ENCODE measurements at places on chromosomes 2 and 18.
A peak's percentile ranks its signal among the peaks of the same experiment; 100 is the strongest.

GRCh38 chr2:55235724-55236538, 3.4 kb downstream of the RPS27A start:
- no peak for DNase-seq

GRCh38 chr2:150672311-150672710, 184.8 kb upstream of the RND3 start:
- no peak for DNase-seq

- peak; percentile 80 for DNase-seq
Measured at GRCh38 chr2:10405448-10405847, 42.7 kb downstream of the ODC1 start.

- no peak for DNase-seq
Measured at GRCh38 chr2:19744456-19745199, 157.2 kb downstream of the TTC32 start.

DNA sequence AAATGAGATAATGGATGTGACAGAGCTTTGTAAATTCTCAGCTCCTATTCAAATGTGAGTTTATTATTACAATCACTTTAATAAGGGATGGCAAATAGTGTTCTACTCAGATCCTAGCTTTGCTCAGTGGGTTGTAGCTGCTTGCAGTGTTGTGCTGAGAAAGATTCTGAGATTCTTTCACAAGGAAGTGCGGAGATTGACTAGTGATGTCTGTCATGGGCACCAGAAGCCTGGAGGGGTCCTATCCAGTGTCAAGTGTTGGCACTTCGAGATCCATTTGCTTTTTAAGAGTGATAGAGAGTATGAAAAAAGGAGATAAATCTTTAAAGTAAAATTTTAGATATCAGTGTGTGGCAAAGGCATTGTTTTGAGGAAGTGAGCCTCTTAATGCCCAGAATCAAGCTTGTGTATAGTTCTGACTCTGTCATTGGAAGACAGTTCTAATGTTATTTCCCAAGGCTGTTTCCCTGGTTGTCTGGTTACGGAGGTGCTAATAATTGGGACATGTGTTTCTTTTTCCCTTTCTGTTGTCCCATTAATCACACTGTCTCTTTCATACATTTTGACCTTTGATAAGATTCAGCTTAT, 181.7 kb upstream of the SPRED2 start:
- no peak for DNase-seq

- peak; percentile 61 for DNase-seq
Measured at GRCh38 chr2:218569038-218569431, 396 bp downstream of the CNOT9 start.

DNA sequence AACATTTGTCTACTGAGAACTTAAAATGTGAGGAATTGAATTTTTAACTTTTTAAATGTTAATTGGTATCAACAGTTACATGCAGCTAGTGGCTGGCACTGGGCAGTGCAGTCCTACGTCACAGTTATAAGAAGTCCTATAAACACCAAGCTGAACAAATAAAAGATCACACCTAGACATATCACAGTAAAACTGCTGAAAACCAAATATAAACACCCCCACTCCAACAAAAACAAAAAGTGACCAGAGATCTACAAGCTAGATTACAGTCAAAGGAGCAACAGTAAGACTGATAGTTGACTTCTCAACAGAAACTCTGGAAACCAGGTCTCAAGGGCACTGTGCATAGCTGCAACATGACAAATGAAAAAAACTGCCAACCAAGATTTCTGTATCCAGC, 19.4 kb downstream of the TLK1 start:
- no peak for DNase-seq

GRCh38 chr2:214311931-214312749, 98.7 kb upstream of the VWC2L start:
- no peak for DNase-seq

GRCh38 chr2:6832596-6833299, 33.0 kb downstream of the CMPK2 start:
- no peak for DNase-seq

DNA sequence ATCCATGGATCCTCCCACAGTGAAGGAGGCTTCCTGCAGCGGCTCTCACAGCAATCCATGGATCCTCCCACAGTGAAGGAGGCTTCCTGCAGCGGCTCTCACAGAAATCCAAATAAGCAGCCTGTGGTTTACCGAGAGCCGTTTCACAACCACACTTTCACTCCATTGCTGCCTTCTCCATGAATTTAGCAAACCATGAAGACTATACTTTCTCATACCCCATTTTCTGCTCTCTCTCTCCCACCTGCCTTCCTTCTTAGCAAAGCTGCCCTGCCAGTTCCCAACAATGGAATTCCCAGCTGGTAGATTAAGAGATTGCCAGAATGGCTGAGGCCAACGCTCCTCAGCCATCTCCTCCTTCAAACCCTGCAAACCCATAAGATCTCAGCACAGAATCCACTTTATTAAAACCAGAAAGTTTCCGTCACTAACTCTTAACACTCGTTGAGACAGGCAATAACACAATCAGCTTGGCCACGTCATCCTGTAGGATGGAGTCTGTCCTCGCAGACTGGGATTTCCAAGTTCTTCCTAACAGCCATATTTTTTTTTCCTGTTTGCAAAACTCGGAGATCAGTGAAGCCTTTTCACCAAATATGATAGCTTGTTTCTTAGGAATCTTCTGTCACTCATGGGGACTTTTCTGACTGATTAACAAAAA, 162.2 kb downstream of the PXDN start:
- DNase-seq = no peak

DNA sequence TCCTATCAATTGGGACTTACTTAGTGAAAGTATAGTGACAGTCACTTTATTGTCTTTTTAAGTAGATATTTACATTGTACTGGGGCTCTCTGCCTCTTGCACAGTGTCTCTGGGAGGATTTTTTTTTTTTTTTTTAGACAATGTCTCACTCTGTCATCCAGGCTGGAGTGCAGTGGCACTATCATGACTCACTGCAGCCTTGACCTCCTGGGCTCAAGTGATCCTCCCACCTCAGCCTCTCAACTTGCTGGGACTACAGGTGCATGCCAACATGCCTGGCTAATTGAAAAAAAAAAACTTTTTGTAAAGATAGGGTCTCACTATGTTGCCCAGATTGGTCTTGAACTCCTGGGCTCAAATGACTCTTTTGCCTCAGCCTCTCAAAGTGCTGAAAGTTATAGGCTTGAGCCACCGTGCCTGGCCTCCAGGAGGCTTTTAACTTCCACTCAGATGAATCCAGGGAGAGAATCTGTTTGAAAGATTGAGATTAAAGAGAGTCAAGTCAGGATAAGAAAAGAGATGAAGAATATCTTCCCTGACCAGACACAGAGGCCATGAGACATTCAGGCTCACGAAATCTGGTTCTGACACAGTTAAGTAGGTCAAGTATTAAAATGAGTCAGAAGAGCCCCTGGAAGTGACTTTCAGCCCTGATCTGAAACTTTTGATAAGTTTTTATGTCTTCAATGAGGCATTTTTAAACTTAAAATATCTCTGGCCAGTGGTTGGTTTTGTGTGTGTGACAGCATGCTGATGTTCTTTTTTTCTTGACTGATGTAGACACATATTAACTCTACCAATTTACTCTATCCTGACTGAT, 18.3 kb downstream of the ARHGEF33 start:
- no peak for DNase-seq

DNA sequence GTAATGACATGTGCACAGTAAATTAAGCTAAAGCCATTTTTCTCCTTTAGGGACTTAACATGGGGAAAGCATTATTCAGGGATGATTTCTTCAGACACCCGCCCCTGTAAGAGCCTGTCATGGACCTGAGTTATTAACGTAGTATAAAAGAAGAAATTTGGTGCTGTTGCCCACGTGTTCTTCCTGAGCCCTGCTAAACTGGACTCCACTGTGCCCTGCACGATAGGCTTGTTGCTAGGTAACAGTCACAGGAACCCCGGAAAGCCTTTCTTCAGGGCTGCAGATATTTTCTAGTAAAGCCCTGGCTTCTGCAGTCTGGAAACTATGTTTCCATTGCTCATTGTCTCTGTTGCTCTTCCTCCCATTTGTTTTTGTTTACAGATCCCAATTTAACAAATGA, 157.9 kb downstream of the LRRC30 start:
- no peak for DNase-seq

- no peak for DNase-seq
Measured at GRCh38 chr2:74499940-74500577, 656 bp upstream of the LBX2 start.

GRCh38 chr2:127485051-127485693, 41.1 kb downstream of the IWS1 start:
- no peak for DNase-seq

- DNase-seq = no peak
Measured at GRCh38 chr2:165891943-165892342, 61.6 kb downstream of the TTC21B start.

- peak; percentile 10 for DNase-seq
Measured at GRCh38 chr2:24919506-24920097, 435 bp downstream of the ADCY3 start.

DNA sequence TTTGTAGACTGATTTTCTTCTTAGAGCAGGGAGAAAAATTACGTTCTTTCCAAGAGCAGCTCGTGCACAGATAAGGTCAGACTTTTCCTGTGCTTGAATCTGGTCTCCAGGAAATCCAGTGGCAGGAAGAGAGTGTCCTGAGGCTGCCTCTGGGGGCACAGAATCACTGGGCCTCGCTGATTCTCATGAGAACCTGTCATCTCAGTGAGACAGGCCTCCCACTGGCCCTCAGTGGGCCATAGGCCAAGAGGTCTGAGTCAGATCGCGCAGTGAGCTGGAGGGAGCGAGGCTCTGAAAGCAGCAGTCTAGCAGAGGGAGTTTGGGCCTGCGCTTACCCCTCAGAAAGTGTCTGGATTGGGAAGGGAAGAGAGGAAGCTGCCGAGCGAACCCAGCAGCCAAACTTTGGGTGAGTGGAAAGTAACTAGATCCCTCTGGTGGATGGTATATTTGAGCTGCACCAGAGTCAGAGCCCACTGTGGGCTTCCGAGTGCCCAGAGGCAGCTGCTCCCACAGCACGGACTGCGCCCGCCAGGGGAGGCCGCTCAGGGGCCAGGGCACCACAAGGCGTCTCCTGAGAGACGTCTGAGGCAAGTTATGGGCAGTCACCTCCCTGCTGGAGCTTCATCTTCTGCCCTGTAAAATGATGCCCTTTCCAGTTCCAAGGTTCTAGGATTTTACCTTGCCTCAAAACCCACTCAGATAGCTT, 8.2 kb downstream of the GDF7 start:
- DNase-seq = no peak

- no peak for DNase-seq
Measured at GRCh38 chr18:47868744-47869143, 61.7 kb downstream of the SMAD2 start.

DNA sequence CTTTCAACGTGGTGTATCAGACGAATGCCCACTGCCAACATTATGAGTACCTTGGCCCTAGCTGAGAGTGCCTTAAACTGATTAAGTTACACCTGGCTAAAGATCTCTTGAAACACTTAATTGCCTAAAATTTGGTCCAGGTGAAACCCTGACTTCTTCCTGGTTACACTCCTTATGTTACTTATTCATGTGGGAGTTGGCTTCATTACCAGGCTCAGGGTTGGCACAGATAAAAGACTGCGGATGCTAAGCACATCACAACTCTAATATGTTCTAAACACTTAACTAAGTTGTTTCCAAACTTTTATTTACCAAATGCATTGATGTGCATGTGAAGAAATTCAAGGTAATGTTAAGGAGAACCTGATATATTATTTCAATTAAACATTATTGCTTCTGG, 298.9 kb downstream of the TCF4 start:
- no peak for DNase-seq

DNA sequence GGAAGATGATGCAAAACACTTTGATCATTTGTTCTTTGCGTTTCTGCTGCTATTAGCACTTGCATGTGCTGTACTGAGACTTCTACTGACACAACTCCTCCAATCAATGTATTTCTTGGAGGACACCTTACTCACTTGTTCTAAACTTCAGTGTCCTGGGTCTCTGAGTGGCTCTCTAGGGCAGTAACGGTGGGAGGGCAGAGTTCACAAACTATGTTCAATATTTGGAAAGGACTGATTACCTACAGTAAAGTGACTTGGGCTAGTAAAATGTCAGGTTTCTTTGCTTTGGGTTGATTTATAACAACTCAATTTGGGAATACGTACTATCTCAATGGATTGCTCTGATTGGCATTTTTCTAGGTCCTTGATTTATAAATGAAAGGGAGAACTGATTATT, 49.3 kb upstream of the PAX8 start:
- no peak for DNase-seq

DNA sequence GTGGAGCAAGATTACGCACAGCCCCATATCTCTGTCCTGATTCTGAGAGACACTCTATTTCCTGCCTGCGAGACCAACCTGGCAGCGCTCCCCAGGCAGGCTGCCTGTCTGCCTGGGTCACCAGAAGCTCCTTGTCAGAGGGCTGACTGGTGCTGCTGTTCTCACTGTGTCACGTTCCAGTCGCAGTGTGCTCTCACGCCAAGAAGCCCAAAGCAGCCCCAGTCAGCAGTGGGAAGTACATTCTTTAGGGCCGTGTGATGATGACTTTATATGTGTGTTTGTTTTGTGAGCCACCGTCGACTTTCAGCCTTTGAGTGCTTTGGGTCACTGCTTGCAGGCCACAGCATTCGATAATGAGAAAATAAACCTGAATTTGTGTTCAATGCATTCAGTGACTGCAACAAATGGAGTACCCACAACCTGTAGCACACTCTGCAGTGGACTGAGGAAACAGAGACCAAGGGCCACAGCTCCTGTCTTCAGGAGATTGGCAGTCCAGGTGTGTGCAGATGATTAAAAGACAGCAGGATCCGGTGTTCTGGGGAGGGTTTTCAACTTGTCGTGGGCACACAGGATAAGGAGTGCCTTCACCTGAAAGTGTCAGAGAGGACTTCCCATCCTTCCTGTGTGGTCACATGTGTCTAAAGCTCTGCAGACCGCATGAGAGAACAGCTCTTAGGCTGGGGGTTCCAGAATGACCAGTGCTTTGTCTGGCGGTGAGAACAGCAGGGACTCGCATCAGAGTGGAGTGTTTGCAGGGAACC, 4.8 kb downstream of the TNFRSF11A start:
- no peak for DNase-seq

DNA sequence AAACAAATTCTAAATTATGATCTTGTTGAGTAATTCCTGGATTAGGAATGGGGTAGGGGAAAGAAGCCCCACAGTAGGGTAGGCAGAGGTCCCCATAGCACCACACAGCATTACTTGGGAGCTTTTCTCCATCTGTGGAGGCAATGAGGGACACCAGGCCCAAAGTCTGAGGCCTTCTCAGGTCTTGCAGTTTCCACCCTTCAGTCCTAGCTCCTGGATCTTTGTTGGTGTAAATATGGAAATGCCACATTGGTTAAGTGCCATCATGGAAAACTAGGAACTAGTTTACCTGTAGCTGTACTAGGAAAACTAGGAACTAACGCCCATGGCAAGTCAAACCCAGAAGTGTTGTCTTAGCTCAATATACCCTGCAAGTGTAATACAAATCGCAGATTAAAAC, 113.3 kb upstream of the DAPL1 start:
- DNase-seq = no peak

DNA sequence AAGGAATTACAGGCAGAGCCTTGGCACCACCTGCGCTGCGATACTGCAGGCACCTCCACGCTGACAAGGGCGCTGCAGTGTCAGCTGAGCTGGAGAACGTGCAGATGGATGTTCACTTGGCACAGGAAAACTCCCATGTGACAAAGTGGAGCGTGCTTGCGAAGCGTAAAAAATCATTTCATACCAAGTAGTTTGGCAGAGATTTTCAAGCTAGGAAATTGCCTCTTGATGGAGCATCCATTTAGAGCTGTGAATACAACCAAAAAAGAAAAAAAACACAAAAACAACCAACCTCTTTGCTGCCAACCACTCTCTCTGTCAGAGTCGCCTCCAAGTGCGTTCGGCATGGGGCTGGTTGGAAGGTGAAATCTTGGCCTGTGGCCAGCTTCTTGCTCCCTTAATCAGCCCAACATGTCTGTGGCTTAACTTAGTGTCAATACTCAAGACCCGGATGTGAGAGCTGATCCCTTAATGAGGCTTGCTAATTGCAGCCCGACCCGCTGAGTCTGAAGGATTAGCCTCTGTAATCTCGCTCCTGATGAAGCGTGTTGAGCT, 38.1 kb downstream of the ACOXL start:
- DNase-seq = no peak

Data from renal pelvis (tissue), 12 donors.